ENCODE measurements at places on chromosomes 12 and 14. TPM values are rescaled to one million over a fixed set of nuclear protein-coding genes. Genes with fewer than 3 reads are reported as not detected.
A peak's percentile ranks its signal among the peaks of the same experiment; 100 is the strongest.

Gene KLRC2
- total RNA-seq = not detected

Gene A2M
- total RNA-seq = 0.23 TPM

Gene LRTM2
- total RNA-seq = not detected

Gene SDSL
- 11.6 TPM for total RNA-seq

Gene RERG
- total RNA-seq = not detected

Gene SOX5
- total RNA-seq = not detected

Gene POC1B
- total RNA-seq = 10.9 TPM

- no peak overlapping the region for H3K27ac ChIP-seq
- H3K36me3 ChIP-seq = peaks cover 4% of the 10 kb centered on the region
- H3K4me3 ChIP-seq = no peak overlapping the region
- H3K27me3 ChIP-seq = peaks cover under 1% of the 10 kb centered on the region
These were observed 152.4 kb downstream of the SEC23A start for GRCh38 chr14:38950676-38951075.

GRCh38 chr14:66359500-66359899 is 126.7 kb upstream of the CCDC196 start:
- H3K4me3 ChIP-seq = no peak overlapping the region
- DNase-seq = peak; percentile 22
- H3K36me3 ChIP-seq = no peaks in the 10 kb centered on the region
- H3K27me3 ChIP-seq = peaks cover 4% of the 10 kb centered on the region

DNA sequence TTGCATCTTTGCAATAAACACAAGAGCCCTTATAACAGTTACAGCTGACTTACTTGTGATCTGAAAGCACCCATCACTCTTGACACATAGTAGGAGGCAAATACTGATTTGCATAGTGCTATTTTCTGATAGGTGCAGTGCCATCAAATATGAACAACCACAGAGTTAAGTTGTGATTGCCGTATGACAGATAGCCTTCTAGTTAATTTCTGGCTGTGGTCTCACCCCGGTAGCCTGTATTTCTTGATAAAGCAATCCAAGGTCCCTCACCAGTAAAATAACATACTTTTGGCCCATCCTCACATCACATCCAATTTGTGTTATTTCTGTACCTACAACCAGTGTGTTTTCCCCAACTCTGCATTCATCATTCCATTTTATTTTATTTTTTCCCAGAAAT is 23.3 kb upstream of the STYK1 start:
- H3K27ac ChIP-seq = no peak overlapping the region
- no peak overlapping the region for H3K4me3 ChIP-seq
- H3K36me3 ChIP-seq = peaks cover 27% of the 10 kb centered on the region
- DNase-seq = no peak
- peaks cover 4% of the 10 kb centered on the region for H3K27me3 ChIP-seq
- peaks cover 12% of the 10 kb centered on the region for H3K4me1 ChIP-seq

- H3K4me1 ChIP-seq = peaks cover 26% of the 10 kb centered on the region
- no peak overlapping the region for H3K27ac ChIP-seq
- no peaks in the 10 kb centered on the region for H3K27me3 ChIP-seq
- peaks cover 2% of the 10 kb centered on the region for H3K36me3 ChIP-seq
These were observed 79.8 kb upstream of the C12orf71 start for GRCh38 chr12:27162229-27162537.

DNA sequence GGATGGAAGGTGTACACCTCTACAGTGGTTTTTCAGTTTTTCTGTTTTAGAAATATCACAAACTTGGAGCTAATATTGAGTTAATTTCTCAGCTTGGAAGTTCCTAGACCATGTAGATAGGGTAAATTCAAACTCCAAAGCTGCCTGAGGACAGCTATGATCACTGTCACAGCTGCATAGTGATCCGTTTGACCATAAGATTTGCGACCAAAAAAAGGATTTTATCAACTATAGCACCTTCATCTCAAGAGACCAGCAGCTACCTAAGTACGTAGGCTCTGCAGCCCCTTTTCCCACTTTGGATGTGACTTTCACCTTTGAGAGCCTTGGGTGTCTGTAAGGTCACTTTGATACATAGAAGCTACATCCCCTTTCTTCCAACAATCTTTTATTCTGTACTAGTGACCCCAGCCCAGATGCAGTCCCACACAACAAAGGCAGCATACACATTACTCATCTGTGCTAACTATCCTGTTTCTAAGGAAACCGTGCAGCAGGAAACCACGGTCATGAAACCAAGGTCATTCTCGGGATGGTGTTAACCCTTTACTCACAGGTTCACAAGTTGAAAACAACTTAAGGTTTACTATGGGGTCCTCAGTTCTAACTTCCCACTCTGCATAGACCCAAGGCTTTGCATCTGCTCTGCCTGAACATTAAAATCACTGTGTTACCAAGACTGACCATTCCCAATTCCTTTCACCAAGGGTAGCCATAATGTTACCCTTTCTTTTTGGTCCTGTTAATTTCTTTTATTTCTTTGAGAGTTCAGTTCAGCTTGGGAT is 75.4 kb downstream of the IFT81 start:
- H3K27ac ChIP-seq = peak overlapping the region; percentile 73
- no peaks in the 10 kb centered on the region for H3K27me3 ChIP-seq
- H3K4me3 ChIP-seq = peak overlapping the region; percentile 73
- DNase-seq = peak; percentile 54
- H3K36me3 ChIP-seq = peaks cover 13% of the 10 kb centered on the region

- no peak overlapping the region for H3K4me3 ChIP-seq
- DNase-seq = no peak
- no peaks in the 10 kb centered on the region for H3K27me3 ChIP-seq
- H3K27ac ChIP-seq = no peak overlapping the region
- no peaks in the 10 kb centered on the region for H3K36me3 ChIP-seq
These were observed 37.3 kb downstream of the KIF21A start for GRCh38 chr12:39405580-39405979.

DNA sequence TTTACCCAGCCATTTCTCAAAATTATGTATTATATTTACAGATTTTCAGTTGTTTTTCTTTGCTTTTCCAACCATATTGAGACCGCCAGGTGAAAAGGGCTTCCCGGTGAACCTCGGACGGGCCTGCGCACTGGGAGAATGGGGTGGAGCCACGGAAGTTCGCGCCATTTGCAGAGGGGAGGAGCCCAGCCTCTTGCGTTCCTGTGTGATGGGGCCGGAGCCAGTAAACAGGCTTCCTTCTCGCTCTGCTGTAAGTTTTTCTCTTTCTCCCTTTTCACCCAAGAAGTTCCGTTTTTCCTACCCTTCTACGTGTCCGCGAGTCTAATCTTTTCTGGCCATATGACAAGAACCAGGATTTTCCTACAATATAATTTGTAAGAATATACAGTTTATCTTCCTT is 1108.8 kb upstream of the SEL1L start:
- no peaks in the 10 kb centered on the region for H3K4me1 ChIP-seq
- no peak for DNase-seq
- no peak overlapping the region for H3K27ac ChIP-seq
- no peaks in the 10 kb centered on the region for H3K27me3 ChIP-seq

DNA sequence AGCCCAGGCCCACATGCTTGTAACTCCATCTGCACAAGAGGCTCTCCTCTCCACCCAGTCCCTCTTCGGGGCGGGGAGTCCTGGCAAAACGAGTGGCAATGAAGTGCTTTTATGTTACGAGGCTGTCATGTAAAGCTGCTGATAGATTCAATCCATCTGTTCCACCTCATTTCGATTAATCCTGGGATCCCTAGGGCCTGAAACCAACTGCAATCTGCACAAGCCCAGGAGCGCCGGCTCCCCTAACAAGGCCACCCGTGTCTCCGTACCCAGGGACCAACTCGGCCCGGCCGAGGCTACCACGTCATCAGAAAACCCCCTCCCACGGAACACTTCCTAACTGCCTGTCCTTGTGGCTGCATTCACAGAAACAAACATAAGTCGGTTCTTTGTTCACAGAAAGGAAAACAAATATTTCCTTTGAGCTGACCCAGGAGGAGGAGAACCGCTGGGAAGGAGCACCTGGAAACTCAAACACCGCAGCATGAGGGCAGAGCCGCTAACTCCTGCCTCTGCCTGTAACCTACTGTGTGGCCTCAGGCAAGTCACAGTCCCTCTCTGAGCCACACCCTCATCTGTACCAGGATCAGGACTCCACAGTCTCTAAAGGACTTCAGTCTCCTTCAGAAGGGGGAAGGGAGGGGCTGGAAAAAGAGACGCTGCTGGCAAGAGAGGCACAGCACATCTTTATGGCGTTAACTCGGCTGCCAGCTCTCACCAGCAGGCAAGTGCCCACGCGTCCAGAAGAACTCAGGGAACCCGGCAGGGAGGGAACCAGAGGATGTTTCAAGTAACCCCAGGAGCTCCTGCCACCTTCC is 47.8 kb downstream of the CCDC88C start:
- no peak overlapping the region for H3K27ac ChIP-seq
- no peak for DNase-seq
- H3K27me3 ChIP-seq = peaks cover 56% of the 10 kb centered on the region
- H3K36me3 ChIP-seq = no peaks in the 10 kb centered on the region
- H3K4me3 ChIP-seq = no peak overlapping the region
- peaks cover 12% of the 10 kb centered on the region for H3K4me1 ChIP-seq

- H3K27ac ChIP-seq = no peak overlapping the region
- peaks cover 7% of the 10 kb centered on the region for H3K4me1 ChIP-seq
- DNase-seq = no peak
- no peaks in the 10 kb centered on the region for H3K36me3 ChIP-seq
These were observed 181.9 kb downstream of the BCAT1 start for GRCh38 chr12:24767016-24767415.

DNA sequence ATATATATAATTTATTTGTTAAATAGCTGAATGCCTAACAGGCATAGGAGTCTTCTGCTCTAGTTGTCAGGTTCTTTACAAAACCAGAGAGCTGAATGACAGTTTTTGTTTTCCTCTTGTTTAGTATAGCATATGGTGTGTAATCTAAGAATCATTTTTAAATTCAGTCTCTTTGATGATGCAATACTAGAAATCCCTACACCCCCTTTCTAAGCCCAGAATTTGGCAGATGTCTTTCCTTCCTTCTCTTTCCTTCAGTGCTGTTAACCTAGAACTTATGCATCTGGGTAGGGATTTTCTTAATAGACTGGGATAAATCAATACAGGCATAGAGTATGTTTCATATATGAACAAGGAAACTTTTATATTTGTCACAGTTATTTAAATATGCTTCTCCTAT is 198.1 kb downstream of the KCNH5 start:
- no peaks in the 10 kb centered on the region for H3K27me3 ChIP-seq
- H3K27ac ChIP-seq = no peak overlapping the region
- no peak for DNase-seq
- H3K36me3 ChIP-seq = no peaks in the 10 kb centered on the region
- H3K4me3 ChIP-seq = no peak overlapping the region
- H3K4me1 ChIP-seq = no peaks in the 10 kb centered on the region

DNA sequence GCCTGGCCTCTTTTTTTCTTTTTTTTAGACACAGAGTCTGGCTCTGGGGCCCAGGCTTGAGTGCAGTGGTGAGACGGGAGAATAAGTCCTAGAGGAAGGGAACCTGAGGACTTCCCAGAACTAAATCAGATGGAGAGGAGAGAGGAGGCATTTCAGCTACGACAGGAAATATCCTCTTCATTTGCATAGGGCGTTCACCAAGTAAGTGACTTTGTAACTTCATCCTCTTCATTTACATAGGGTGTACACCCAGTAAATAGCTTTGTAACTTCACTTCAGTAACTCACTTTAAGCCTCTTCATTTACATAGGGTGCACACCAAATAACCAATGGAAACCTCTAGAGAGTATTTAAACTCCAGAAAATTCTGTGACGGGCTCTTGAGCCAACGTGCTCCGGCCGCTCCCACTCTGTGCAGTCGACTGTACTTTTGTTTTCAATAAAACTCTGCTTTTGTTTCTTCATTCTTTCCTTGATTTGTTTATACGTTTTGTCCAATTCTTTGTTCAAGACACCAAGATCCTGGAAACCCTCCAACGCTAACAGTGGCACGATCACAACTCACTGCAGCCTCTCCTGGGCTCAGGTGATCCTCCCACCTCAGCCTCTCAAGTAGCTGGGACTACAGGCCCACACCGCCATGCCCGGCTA is 21.4 kb upstream of the ANKRD9 start:
- H3K36me3 ChIP-seq = no peaks in the 10 kb centered on the region
- peaks cover 14% of the 10 kb centered on the region for H3K4me1 ChIP-seq
- H3K27ac ChIP-seq = no peak overlapping the region
- DNase-seq = no peak

DNA sequence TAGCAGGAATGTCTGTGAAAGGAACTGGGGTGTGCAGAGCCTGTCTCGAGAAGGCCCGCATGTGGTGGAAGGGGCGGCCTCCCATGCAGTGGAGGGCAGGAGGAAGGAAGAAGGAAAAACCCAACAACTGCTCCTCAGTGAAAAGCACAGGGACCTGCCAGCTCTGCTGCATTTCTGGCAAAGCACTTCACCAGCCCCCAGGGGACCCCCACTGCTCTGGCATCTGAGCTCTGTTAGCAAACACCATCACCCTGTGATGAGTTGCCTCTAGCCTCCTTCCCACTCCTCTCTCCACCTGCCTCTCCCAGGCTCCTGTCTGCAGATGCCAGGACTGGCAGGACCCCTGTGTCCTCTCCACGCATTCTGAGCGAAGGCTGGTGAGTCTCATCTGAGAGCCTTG is 69.0 kb upstream of the DDX11 start:
- H3K4me1 ChIP-seq = peaks cover 54% of the 10 kb centered on the region
- no peak overlapping the region for H3K4me3 ChIP-seq
- peaks cover 7% of the 10 kb centered on the region for H3K27me3 ChIP-seq
- no peak for DNase-seq
- no peak overlapping the region for H3K27ac ChIP-seq
- H3K36me3 ChIP-seq = no peaks in the 10 kb centered on the region

- H3K27ac ChIP-seq = peak overlapping the region; percentile 87
- H3K27me3 ChIP-seq = no peaks in the 10 kb centered on the region
- peak; percentile 33 for DNase-seq
- H3K4me3 ChIP-seq = peak overlapping the region; percentile 89
- peaks cover 62% of the 10 kb centered on the region for H3K4me1 ChIP-seq
These were observed 1.7 kb downstream of the RASSF8 start for GRCh38 chr12:25960143-25960542.

DNA sequence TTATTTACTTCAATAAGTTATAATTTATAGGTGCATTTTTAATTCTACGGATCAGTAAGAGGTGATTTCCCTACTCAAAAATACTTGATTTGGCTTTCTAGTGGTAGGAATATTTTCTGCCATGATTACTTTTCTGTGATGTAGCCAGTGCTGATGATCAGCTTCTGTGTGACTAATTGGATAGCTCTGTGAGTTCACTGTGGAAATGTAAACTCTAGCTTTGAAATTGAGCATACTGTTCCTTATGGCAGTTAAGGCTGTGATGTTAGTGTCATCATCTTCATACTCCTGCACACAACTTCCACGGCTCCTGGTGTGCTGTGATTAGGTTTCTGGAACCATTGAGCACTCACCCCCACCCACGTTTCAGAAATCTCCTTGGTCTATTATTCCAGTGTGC is 48.2 kb downstream of the PLEKHA5 start:
- peaks cover 35% of the 10 kb centered on the region for H3K4me1 ChIP-seq
- peak; percentile 38 for DNase-seq
- no peaks in the 10 kb centered on the region for H3K27me3 ChIP-seq

DNA sequence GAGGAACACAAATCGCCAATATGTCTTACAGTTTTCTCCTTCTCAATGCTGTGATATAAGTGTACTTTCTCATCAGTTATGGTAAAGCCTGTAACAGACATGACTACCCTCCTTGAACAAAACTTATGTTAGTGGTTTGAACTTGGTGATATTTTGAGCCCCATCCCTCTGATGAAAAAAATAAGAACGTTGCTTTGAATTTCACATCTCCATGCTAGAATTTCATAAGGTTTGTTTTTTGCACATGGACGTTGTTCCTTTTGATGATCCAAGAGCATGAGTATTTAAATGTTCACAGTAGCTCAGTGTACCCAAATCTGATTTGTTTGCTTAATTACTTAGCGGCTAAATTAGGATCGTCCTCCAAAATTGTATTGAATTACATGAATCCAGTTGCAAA is at the start of gene SLC15A5:
Gene SLC15A5 (minus strand): TSS at position 101 of the 400 bp plus-strand sequence. CDS start 0 bp downstream, at position 101.
- H3K4me3 ChIP-seq = no peak within 1 kb of the TSS
- H3K27ac ChIP-seq = no peak within 1 kb of the TSS
- H3K4me1 ChIP-seq = no peaks in the 10 kb centered on the region
- DNase-seq = no peak
- no peaks in the 10 kb centered on the region for H3K36me3 ChIP-seq
